ENCODE measurements at places on chromosomes 12 and 14.

DNA sequence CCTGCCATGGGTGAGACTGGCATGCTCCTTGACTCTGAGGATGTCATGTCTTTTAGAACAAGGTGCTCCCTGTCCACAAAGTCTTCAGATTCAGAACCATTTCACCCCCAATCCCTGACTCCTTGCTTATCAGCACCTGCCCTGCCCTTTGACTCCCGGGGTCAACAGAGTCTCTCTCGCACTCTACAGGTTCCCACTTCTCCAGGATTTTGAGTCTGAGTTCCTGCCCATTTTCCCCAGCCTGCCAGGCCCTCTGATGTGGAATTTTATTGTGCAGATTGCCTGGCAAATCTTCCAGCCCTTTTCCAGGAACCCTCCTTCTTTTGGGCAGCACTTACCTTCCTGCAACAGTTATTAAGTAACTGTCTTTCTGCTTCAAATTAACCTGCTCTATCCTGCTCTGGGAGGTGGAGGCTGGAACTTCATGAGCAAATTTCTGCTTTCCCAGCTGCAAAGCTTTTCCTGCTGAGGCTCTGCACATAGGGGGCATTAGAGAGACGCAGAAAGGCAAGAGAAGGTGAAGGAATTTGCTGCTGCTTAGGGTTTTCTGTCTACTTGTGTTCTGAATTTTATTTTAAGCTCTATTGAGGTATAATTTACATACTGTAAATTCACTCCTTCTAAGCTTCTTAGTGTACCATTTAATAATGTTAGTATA is 259.1 kb downstream of the PCNX1 start:
- no peak for DNase-seq

GRCh38 chr14:89678768-89679167 is 261.7 kb upstream of the FOXN3 start:
- no peak for DNase-seq

DNA sequence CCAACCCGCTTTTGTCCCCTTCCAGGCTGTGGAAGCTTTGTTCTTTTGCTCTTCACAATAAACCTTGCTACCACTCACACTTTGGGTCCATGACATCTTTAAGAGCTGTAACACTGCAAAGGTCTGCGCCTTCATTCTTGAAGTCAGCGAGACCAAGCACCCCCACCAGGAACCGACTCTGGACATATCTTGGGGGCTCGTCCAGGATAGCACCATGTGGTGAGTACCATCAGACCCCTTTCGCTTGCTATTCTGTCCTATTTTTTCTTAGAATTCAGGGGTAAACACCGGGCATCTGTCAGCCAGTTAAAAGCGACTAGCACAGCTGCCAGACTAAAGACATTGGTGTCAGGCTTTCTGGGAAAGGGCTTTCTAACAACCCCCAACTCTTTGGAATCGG is 137.6 kb upstream of the PPFIA2 start:
- no peak for DNase-seq

DNA sequence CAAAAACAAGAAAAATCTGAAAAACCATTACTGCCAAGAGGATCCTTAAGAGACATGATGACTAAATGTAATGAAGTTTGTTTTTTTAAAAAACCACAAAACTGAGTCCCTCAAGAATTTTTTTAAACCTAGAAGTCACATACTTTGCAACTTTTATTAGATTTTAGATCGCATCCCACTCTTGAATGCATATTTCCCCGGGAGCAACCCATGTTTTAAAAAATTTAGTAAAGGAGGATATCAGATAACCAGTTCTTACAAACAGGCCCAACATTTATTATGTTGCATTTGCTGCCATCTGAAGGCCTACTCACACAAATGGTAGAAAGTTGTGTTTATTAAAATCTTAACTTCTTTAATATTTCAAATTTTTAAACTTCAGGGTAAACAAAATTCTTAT is 44.3 kb upstream of the CCT2 start:
- DNase-seq, result no peak

GRCh38 chr12:10227648-10228047 is 15.0 kb downstream of the GABARAPL1 start:
- DNase-seq, result no peak

GRCh38 chr12:120230326-120230973 is 29.5 kb upstream of the RPLP0 start:
- DNase-seq, result no peak

DNA sequence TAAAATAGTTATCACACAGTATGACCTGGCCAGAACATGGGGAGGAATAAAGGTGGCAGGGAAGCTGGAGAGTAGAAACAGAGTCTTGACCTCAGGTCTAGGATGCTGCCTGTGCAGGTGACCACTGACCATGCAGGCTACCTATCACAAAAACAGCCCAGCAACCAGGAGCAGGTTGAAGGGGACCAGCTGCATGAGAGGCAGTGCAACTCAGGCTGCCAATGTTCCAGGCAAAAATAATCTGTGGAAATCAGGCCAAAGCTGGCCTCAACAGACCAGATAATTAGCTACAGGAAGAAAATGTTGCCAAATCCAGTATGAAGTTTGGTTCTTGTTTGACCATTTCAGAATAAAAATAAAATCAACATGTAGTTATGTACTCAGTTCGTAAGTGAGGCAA is 72.6 kb downstream of the PDE6H start:
- no peak for DNase-seq

DNA sequence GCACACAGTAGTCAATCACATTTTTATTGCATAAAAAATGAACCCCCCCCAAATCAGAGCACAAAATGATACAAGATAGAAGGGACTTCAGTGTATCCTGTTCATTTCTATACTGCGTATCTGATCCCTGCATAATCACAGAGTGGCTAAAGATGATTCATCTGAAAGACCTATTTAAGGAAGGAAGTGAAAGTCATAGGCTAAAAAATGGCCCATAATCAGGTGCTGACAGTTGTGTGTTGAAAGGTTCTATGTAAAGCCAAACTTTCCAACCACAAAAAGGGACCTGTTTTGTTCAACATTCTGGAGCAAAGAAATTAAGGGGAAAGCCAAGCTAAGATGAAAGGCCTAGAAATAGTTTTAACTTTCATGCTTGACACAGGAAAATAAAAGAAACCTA is 147.8 kb upstream of the ATP2B1 start:
- no peak for DNase-seq

DNA sequence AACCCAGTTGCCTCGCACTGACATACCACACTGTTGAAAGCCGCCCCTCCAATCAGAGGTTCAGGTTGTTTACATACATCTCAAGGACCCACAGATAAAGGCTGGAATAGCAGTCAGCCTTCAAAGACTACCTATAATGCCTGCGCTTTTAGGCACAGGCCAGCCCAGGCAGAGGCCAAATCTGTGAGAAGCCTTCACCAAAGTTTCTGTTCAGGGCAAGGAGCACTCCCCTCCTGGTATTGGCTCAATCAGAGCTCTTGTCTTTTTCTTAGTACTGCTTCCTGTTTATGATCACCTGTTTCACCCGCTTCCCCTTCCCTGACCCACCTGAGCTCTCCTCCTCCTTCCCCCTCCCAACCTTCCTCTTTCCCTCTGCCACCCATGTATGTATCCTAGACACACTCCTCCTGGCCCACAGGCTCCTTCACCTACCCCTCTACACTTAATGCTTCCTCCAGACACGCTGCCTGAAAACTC is 34.8 kb downstream of the DUSP16 start:
- no peak for DNase-seq

DNA sequence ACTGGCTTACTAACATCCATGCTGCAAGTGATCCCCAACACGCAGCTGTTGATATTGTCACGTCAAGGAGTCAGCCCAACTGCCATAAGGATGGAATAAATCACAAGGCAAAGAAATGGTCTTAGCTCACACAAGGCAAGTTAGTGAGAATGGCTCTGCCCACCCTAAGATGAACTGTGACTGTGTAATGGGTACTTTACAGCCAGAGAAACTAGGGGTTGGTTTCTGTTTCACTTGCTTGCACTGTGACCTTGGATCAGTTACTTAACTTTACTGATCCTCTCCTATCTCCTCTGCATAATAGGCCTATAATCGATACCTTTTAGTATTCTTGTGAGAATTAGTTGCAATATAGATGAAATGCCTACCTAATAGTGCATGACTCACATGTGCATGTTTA is 52.2 kb upstream of the ANO2 start:
- no peak for DNase-seq

- peak; percentile 51 for DNase-seq
These were observed at the start of gene RASAL1 for GRCh38 chr12:113135178-113136127. Gene RASAL1 (minus strand): TSS chr12:113135761. CDS start chr12:113135462, 299 bp downstream.

DNA sequence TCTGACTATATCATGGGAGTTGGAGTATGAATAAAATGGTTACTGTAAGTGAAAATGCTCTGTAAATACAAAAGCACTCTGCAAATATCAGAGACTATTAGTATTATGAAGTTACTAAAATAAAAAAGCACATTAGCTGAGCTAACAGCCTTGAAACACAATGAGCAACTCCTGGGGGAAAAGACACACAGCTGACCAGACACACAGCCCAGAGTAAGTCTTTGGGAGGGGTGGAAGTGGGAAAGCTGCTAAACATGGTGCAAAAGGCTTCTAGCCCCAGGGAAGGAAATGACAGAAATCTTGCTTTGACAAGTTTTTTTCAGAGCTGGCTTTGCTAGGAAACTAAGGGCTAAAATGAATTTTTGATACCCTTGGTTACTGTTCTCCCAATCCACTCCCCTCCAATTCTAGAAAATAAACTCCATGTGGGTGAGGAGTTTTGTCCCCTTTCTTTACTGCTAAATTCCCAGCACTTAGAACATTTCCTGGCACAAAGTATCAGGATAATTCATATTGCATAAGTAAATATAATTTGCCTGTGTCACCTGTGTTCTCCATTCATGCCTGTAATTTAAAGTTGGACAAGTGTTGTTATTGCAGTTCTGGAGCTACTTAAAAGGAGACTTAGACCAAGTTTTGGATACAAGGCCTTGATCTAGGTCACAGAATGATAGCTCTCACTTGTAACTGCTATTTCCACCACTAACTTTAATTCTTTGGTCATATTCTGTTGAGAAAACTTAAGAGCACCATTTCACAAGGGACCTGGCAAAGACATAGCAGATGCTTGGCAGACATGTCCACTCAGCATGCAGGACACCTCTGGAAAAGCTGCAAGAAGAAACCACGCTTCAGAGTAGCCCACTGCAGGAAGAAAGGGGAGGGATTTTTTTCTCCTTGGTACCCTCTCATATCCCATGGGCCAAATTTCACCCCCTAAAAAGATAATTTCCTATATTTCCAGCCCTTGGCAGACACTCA is 19.0 kb upstream of the RAB3IP start:
- no peak for DNase-seq

DNA sequence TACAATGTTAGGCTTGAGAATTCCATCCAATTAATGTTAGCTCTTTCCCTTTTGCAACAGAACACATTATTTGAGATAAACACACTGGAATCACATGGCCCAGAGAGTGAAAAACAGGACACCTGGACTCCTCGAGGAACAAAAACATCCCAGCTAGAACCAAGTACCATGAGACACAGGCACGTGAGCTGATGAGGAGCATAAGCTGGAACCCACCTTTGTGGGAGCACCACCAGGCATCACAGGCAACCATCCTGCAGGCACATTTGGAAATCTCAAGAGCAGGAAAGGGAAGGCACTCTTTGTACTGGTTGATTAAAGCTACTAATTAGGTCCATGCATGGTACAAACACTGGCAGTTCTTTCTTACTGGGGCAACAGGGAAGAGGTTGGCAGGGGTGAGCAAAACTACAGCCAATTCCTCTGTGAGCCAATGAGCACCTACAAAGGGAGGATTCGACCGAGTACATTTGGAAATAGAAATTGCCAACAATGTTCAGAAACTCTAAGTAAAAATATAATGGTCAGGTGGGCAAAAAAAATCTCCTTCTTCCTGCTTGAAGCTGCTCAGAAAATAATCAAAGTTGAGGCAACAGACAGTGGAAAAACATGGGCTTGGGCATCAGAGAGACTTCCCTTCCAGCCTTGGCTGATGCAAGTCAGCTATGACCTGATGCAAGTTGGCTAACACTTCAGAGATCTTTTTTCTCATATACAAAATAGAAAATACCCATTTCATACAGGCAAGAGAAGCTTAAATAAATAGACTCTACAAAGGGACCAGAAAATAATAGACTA is 216.7 kb downstream of the NUAK1 start:
- no peak for DNase-seq

DNA sequence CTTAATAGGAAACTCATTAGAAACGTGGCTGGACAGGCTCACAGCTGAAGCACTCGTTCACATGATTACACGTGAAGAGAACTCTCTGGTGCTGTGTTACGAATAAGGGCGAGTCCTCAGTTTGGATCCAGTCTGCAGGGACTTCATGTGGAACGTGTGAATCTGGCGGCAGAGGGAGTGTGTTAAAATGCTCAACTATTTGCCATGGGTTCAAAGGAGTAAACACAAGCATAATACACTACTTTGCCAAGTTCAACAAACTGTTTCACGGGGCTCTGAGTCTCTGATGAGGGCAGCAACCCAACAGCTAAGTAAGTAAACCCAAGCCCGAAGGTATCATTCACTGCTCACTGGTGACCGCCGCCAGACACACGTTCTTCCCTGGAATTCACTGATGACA is 42.4 kb downstream of the NUAK1 start:
- DNase-seq, result no peak

DNA sequence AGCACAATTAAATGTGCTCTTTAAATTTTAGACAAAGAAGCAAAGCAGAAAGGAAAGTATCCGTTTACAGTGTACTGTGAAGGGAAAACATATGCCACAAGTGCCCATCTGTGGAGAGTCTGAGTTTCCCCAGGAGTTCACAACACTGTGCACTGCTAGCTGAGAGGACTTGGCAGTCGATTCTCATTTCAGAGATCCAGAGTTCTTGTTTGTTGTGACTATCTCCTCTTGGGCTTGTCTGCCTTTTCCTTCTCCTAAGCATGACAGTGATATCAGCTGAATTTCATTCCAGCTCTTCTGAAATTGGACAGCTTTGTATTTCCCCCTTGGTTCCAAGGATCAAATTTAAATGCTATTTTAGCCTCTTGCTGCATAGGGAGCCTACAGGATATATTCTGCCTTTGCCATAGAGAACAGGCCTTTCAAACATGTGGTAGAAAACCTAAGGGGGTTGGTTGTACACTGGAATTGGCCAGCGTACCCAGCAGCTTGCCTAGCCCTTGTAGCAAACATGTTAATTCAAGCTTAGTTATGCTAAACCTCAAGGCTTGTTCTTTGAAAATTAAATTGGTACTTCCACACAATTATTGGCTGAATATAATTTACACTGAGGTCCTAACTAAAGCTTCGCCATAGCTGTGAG is 259.2 kb upstream of the NOVA1 start:
- DNase-seq, result no peak

- DNase-seq, result no peak
These were observed 13.7 kb upstream of the CHST11 start for GRCh38 chr12:104443008-104443407.

DNA sequence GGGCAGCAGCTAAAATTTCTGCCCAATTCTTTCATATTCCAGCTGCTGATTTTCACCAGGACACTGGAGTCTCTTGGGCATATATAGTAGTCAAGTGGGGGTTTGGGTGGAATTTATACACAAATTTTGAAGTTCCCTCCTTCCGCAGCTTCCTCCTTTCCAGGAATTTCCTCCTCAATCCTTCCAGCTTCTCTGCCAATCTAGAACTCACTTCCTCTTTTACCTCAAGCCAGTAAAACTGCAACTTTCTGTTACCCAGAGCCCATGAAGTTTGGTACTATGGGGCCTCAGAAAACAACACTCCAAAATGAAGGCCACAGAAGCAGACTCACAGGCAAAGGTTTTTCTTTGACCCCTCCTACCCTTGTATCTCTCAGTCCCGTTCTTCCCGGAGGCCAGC is 51.7 kb upstream of the G2E3 start:
- no peak for DNase-seq

- DNase-seq, result no peak
These were observed 6.8 kb downstream of the ENDOU start for GRCh38 chr12:47718531-47718930.

Measured in effector memory CD4-positive, alpha-beta T cell (primary cell).